ENCODE measurements at places on chromosomes 5 and 9.

GRCh38 chr9:37904445-37905130 lies 661 bp upstream of the SLC25A51 start:
- no peak for DNase-seq

- no peak for DNase-seq
Observed at GRCh38 chr9:79395755-79396154, 176.0 kb upstream of the TLE4 start.

DNA sequence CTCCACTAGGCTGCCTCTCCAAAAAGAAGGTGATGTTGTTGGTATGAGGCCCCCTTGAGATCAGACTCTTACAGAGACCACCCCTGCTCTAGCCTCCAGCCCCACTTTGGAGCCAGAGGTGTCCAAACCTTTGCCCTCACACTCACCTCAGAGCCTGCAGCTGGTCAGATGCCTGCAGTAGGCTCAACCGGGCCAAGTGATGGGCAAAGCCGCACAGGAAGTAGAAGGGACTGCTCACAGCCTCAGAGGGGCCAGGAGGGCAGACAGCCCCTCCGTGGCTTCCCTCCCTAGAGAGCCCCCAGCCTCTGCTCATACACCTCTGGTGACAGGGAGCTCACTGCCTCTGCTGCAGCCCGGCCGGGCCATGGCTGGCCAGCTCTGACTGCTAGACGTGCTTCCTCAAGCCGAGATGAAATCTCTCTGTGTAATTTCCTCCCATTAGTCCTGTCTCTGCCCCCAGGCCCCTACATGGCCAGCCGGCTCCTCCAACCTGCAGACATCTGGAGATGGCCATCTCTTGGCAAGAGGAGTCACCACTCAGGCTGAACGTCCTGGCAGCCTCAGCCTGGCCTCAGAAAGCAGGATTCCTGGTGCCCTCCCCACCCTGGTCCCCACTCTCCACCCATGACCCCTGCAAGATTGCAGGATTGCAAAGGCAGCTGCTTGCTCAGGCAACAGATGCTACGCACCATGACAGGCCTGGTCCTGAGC lies 7.3 kb upstream of the TCF7 start:
- DNase-seq: no peak

DNA sequence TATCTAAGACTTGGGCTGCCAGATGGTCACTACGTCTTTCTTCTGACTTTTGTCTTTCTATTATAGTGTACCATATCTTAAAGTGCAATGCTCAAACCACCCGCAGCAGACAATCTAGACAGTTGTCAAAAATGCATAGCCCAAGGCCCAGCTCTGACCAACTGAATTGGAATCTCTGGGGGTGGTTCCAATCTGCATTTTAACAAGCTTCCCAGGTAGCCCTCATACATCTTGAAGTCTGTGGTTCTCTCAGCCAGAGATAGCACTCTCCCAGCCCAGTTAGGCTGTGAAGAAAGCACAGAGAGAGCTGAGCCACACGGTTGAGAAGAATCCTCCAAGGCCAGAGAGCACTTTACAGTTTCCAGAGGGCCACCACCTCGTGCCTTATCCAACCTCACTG lies 128.2 kb upstream of the HAND1 start:
- DNase-seq: peak; percentile 32

GRCh38 chr9:21542787-21543186 lies 60.7 kb upstream of the IFNE start:
- no peak for DNase-seq

- DNase-seq: peak; percentile 60
Observed at GRCh38 chr5:76788362-76788761, 30.5 kb upstream of the F2RL1 start.

DNA sequence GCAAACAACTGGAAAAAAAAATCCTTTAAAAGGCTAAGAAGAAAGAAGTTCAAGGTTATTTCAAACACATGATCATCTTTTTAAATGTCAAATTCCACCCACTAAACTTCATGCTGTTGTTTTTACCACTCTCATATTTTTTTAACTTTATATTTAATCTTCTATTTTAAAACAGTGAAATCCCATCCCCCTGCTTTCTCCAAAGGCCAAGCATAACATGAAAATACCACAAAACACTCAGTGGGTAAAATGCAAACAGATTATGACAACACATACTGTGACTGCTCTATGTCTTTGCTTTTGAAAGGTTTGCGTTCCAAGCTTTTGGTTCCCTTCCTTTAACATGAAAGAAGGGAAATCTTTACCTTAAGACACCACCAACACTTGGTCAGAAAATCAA lies 127.6 kb downstream of the SNCAIP start:
- DNase-seq: no peak

GRCh38 chr9:123033352-123033751 lies at the start of gene GPR21:
GPR21 (plus strand) TSS chr9:123033667; CDS start chr9:123034567, 900 bp downstream.
- DNase-seq: no peak

GRCh38 chr5:135012033-135012588 lies 21.9 kb downstream of the PITX1 start:
- no peak for DNase-seq

DNA sequence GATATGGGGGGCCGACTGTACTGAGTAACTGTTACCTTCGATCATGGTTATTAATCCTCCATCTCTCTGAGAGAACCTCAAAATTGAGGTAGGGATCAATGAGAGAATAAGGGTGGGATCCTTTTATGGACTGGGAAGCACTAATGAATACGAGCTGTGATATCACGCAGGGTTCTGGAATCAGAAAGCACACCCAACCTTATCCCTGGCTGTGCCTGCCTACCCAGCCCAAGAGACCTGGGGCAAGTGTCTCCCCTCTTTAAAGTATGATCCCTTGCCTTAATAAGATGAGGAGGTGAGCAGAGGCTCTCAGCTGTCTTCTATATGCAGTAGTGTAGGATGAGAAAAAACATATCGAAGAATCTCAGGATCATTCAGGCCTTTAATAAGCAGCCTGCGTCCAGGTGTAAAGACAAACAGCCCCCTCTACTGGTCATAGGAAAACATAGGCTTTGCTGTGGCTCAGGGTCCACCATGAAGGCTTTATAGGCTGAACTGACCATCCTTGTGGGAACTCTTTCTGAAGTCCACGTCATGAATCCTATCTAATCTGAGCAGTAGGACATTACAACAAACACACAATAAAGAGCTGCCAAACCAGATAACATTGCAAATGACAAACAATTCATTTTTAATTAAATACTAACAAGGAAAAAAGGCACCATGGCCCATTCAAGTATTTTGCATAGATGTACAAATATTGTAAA lies 16.8 kb downstream of the NIPAL4 start:
- DNase-seq: peak; percentile 91

DNA sequence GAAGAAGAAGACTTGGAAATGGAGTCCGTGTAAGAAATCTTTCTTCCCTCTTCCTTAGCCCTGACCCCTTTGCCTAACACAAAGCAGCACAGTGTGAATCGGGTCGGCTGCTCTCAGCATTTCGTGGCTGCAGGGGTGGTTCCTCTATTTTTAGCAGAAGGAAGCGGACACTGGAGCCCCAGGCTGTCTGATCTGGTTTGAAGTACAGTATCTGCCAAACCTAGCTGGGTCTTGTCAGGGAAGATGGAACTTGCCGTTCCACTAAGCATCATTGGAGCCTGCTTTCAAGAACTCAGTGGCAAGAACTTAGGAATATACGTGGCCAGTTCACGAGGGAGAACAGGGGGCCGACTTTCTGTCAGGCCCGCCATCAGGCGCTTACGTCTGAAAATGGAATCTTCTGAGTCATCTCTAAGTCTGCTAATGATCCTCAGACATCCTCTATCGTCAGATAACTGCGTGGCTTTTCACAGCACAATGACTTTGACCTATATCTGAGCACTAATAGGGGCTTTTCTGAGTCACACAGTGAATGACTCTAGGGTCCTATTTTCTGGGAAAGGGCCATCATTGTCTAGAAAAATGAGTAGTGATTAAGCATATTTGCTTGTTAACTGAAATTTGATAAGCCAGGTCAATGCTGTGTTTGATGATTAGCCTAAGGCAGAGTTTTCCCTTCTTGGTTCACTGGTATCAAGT lies 43.3 kb upstream of the NCS1 start:
- peak; percentile 46 for DNase-seq

GRCh38 chr5:21783074-21783679 lies 1070.0 kb downstream of the CDH12 start:
- DNase-seq: no peak

- DNase-seq: peak; percentile 48
Observed at GRCh38 chr5:142827934-142828576, 57.9 kb downstream of the ARHGAP26 start.

GRCh38 chr9:14881006-14881405 lies 29.2 kb downstream of the FREM1 start:
- no peak for DNase-seq

DNA sequence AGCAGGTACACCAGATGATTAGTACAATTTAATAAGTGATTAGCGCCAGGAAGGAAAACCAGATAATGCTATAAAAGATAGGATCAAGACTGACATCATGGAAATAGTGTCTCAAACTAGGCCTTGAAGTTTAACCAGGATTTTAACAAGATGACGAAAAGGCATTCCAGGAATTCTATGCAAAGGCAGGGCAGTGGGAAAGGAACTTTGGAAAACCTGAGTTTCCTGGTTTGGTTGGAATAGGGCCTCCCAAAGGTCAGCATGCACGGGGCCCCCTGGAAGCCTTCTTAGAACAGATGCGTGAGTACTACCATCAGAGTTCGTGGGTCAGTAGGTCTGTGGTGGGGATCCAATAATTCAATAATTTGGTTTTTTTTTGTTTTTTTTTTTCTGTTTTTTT lies 935.2 kb upstream of the DMAC1 start:
- no peak for DNase-seq

GRCh38 chr5:172617817-172618216 lies 23.2 kb upstream of the NEURL1B start:
- no peak for DNase-seq

DNA sequence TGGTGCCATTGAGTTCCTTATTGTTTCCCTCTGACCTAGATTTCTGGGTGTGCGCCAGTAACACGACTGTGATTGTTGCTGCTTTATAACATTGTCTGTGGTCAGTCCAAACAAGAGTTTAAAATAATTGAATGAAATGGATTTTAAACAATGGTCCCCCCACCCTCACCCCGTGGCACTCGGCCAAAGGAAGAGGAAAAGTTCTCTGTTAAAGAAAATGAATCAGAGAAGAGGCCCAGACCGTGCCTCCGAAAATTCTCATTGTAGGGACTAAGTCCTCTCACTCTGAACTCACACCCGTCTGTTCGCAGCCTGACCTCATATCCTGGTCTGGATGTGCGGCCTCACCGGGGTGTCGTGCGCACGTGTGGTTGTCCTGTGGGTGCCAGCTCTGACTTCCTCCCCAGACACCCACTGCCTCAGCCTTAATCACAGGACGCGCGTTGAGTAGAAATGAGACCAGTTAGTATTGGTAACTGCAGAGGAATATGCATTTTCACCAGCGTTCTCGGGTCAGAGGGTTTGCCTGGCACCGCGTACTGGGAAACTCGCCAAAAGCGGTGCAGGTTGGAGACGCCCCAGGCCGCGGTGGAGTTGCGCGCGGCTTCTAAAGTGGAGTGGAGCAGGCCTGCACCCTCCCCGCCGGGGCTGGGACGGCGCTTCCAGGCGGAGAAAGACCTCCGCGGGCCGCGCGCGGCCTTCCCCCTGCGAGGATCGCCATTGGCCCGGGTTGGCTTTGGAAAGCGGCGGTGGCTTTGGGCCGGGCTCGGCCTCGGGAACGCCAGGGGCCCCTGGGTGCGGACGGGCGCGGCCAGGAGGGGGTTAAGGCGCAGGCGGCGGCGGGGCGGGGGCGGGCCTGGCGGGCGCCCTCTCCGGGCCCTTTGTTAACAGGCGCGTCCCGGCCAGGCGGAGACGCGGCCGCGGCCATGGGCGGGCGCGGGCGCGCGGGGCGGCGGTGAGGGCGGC lies at the start of gene ABL1:
Gene ABL1, plus strand, starts transcription at position 884 of the 966 bp plus-strand sequence. CDS start 193 bp downstream, outside the sequence.
- DNase-seq: peak; percentile 61

GRCh38 chr5:28957450-28957849 lies 1919.1 kb upstream of the CDH9 start:
- no peak for DNase-seq

DNA sequence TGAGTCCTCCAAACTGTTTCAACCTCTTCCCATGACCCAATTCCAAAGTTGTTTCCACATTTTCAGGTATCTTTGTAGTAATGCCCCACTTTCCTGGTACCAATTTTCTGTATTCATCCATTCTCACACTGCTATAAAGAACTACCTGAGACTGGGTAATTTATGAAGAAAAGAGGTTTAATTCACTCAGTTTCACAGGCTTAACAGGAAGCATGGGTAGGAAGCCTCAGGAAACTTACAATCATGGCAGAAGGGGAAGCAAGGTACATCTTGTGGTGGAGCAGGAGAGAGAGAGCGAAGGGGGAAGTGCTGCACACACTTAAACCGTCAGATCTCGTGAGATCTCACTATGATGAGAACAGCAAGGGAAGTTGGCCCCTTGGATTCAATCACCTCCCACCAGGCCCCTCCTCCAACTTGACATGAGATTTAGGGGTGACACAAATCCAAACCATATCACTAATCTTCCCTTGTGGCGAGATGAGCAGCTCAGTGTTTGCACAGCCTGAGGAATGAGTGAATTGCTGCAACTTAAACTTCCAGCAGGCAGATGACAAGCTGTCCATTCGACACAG lies 42.9 kb downstream of the TRIP13 start:
- DNase-seq: no peak

DNA sequence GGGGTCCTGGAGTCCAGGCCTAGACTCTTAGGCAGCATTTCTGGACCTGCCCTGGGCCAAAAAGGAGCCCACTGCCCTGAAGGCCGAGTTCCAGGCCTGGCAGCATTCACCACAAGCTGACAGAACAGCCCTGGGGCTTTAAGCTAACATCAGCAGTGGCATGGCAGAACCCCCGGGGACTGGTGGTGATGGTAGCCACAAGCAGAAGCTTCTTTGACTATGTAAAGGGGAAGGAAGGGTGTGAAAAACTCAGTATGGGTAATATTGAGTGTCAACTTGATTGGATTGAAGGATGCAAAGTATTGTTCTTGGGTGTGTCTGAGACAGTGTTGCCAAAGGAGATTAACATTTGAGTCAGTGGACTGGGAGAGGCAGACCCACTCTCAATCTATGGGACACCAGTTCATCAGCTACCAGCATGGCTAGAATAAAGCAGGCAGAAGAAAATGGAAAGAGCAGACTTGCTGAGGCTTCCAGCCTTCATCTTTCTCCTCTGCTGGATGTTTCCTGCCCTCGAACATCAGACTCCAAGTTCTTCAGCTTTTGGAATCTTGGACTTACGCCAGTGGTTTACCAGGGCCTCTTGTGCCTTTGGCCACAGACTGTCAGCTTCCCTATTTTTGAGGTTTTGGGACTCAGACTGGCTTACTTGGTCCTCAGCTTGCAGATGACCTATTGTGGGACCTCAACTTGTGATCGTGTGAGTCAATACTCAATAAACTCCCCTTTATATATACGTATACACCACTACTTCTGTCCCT lies 661.0 kb upstream of the C9orf72 start:
- no peak for DNase-seq
